ENCODE measurements at places on chromosomes 5 and 9. TPM values are rescaled to one million over a fixed set of nuclear protein-coding genes. Genes with fewer than 3 reads are reported as not detected.

DNA sequence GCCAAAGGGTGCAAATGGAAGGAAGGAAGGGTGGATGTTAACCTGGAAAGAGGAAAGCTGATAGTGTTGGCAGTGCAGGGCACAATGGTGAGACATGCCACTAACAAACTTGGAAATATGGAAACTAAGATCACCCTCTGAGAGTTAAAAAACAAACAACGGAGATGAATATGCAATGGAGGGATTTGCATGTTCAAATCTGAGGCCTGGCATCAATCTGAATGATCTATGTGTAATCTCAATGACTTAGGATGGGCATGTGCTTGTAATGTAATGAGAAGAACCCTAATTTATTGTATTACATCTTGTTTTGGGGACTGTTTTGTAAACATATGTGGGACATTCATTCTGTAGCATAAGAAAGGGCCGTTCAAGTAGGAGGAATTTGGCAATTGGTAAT is 54.4 kb downstream of the GLRA1 start:
- no peak for DNase-seq

DNA sequence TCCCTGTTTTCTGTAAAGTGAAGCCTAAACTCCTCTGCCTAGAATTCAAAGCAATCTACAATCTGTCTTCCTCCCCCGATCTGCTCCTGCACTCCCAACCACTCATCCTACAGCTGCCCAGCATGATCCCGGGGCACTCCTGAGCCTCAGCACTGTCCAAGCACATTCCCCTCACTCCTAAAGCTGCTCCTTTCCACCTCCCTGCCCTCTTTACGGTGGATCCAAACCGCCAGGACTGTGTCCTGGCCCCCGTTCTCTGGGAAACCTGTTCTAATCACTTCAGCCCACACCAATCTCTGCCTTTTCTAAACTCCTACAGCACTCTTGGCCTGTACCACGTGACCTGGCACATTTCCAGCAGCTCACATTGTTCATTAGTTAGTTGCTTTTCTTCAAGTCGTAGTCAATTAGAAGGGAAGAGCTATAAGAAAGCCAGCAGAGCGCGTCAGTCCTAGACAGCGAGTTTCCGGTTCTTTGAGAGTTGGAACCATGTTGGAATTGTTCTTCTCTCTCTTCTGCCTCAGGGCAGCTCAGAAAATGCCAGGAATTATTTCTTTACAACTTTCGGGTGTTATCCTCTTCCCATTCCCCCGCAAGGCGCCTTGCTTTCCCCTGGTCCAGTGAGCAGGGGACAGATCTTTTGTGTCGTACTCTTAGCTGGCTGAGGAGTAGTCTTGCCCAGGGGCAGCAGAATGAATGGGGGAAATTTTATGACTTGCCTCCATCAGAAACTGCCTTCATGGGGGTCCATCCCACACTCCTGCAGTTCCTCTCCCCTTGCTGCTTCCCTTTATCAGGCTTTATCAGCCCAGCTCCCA is 60.7 kb downstream of the NRG2 start:
- DNase-seq = peak; percentile 54

GRCh38 chr5:95565280-95565920 is 10.5 kb downstream of the ARSK start:
- no peak for DNase-seq

GRCh38 chr5:61969347-61969746 is 336.7 kb upstream of the KIF2A start:
- no peak for DNase-seq

- no peak for DNase-seq
Observed at GRCh38 chr9:129835860-129836223, 584 bp downstream of the USP20 start.

DNA sequence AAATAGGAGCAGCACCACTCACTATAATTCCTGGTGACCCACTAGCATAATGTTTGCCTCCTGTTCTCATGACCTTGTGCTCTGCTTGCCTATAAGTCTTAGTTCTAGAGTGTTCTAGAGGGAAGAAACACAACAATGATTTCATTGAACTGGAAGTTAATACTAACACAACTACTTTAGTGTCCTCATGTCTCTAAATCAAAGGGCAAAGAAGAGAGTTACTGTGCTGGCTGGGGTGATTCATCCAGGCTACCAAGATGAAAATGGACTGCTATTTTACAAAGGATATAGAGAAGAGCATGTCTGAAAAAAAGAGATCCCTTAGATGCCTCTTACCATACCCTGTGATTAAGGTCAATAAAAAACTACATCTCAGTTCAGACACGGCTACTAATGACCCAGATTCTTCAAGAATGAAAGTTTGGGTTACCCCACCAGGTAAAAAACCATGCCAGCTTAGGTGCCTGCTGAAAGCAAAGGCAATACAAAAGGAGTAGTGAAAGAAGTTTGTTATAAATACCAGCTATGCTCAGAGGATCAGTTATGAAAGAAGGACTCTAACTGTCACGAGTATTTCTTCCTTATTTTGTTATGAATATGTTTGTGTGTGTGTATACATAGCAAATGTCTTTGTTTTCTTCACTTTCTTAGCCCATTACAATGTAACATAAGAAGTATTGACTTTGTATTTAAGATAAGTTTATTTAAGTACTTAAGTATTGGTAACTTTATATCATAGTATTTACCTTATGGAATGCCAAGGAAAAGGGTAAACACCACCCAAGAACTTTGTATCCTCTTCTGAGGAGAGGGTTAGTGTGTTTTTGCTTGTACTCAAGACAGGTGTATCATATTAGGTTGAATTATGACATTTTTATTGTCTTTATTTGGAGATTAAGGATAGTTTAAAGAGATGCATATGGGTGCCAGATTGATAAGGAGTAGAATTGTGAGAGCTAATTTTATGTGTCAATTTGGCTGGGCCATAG is 314.1 kb upstream of the PTGER4 start:
- no peak for DNase-seq

DNA sequence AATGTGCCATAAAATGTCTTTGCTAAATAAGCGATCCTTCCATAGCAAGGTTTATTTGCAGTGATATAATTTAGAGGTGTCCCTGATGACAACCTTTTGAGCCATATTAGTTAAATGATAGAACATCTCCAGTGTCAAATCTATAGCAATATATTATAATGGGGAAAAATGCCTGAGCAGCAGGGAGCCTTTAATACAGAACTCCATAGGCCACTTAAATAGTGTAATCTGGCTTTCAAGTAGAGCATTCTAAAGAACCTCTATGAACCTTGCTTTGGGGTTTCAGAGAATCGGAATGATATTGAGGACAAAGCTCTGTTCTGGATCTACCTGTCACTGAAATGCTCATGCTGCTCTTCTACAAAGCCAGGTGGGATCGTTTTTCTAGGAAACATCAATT is 96.7 kb upstream of the MEF2C start:
- no peak for DNase-seq

DNA sequence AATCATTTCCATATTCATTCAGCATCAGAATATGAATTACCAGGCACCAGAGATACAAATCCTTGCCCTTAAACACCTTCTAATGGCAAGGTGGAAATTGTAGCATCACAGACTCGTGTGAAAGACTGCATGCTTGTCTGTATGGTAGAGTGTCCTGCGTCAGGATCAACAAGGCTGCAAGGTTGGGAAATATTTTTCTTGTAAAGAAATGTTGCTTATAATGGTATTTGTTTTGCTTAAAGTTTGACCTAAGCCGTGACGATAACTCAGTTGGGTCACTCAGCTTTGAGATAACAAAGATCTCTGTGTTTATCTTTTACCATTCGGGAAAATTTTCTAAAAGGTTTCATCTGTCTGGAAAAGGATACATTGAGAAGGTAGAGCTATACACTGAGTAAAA is 87.6 kb downstream of the BASP1 start:
- DNase-seq = peak; percentile 31

DNA sequence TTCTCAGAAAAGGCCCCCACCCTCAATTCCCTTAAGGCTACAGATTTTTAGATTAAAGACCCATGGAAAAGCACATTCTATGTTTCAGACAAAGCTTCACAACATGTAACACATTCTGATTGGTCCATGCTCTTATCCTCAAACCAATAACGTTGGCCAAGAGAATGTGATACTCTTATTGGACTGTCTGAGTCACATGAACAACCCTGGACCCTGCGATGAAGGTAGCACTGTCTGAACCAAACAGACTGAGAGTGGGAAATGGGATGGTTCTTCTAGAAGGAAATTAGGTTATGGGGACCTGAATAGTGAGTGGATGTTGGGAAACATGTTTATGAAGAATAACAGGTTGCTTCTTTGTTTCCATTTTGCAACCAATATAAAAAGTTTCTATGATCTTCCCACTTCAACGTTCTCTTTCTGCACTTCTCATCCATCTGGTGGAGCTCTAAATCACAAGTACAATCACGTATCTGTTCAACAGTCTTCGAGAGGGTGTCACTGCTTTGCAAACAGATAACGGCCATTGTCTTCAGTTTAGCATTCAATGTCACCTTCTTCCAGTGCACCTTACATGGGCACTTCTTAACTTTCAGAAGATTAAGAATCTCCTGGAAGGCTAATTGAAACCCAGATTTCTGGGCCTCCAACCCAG is 81.6 kb downstream of the PTCH1 start:
- no peak for DNase-seq

The PLCXD3 gene
- 2.2 TPM for total RNA-seq
